LNCaP clone FGC (cell line): ENCODE measurements at places on chromosomes 3 and 15.

GRCh38 chr3:11818033-11818432 lies 28.7 kb downstream of the TAMM41 start:
- DNase-seq, result no peak

DNA sequence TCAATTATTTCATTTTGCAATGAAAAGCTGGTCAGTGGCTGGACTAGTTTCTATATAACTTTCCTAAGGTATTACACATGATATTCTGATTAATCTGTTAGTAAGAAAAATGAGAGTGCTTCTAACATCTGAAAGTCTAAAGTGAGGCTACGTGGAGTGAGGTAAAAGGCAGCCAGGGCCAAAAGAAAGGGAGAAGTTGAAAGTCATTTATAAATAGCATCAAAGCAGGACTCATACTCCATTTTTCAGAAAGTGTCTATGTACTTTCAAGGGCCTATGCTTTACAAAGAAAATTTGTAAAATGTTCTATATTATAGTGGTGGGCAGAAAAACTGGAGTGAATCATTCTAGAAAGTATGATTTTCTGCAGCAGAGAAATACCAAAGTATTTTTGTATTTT lies 80.0 kb downstream of the CSNK1G1 start:
- no peak for DNase-seq

- no peak for DNase-seq
Observed at GRCh38 chr3:69907554-69907953, 92.0 kb upstream of the SAMMSON start.

DNA sequence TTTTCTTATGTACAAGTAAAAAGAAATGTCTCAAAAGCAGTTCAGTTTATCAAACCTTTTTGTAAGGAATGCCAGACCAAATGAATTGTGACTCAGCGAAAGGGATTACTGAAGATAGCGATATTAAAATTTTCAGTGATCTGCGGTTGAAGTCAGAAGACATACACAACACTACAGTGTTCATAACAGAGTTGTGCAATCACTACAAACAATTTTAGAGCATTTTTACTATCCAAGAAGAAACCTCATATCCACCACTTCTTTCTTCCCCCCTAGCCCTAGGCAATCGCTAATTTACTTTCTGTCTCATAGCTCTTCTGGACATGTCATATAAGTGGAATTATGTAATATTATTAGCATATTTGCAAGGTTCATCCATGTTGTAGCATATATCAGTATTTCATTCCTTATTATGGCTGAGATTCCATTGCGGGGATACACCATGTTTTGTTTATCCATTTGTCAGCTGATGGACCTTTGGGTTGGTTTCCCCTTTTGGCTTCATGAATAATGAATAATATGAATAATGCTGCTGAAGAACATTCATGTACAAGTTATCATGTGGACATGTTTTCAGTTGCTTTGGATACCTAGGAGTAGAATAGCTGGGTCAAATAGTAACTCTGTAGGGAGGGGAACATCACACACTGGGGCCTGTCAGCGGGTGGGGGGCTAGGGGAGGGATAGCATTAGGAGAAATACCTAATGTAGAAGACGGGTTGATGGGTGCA lies 23.6 kb upstream of the ALPK3 start:
- no peak for DNase-seq

- no peak for DNase-seq
Observed at GRCh38 chr3:32584660-32585059, 14.0 kb upstream of the DYNC1LI1 start.

DNA sequence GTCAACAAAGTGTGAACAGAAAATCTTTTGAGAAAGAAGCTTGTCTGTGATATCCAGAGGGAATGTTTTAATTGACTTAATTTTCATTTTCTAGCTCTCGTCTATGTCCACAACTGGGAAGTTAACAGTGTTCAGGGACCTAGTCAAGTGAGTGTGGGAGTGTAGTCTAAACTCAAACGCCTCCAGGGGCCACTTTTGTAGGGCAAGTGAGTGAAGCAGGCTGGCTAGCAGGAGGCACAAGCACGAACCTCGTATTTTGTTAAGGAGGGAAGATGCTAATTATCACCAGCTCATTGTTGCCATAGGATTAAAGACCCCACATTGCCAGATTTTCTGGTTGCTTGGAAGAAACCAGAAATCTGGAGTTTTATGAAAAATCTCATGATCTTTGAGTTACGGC lies 135.8 kb downstream of the CPNE4 start:
- no peak for DNase-seq

- no peak for DNase-seq
Observed at GRCh38 chr15:68410466-68411342, 21.3 kb downstream of the ITGA11 start.
